GM12865 (cell line): ENCODE measurements at places on chromosomes 16 and 17.

DNA sequence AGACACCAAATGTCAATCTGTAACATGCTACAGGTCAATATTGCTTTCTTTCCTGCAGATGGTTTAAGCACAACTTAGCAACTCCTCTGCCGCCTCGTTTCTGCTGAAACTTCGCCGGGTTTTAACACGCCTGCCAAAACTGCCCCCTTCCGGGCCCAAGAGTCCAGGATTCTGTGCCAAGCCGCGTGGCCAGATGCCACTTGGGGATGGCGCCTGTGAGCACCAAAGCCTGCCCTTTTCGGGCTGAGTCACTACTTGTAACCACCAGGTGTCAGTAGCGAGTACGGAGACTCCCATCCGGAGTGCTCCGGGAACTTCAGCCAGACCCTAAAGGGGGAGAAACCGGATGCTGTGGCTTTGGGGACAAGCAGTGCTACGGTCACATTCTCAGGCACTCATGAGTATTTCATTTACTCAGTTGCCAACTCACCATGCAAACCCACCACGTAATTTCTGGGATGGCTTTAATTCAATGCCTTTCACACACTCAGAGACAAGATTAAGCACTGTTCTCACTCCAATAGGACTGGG is 7.8 kb downstream of the PMP22 start:
- peak; percentile 64 for DNase-seq

- DNase-seq, result no peak
Measured at GRCh38 chr17:79822583-79823124, 16.6 kb downstream of the CBX4 start.

GRCh38 chr16:8998108-8998507 is 34.4 kb upstream of the USP7 start:
- DNase-seq, result no peak

- no peak for DNase-seq
Measured at GRCh38 chr16:90004577-90004976, 14.7 kb downstream of the DBNDD1 start.

- DNase-seq, result no peak
Measured at GRCh38 chr17:57696050-57696449, 49.0 kb downstream of the CCDC182 start.

DNA sequence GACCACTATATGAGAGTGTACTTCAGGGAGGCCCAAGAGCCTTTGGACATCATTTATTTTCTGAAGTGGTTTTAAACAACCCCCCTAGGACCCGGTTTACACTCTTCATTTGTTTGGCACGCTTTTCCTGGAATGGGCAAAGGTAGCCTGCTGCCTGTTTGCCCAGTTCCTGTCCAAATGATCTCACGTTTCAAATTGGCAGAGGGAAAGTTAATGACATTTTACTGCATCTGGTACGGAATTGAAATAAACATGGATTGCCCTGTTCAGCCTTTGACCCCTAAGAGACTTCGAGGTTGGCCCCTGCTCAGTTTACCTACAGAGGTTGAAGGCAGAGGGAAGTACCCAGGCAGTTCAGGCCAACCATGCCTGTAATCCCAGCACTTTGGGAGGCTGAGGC is 5.8 kb upstream of the RPRML start:
- no peak for DNase-seq

GRCh38 chr17:70464995-70465394 is 295.7 kb downstream of the KCNJ2 start:
- DNase-seq, result no peak

DNA sequence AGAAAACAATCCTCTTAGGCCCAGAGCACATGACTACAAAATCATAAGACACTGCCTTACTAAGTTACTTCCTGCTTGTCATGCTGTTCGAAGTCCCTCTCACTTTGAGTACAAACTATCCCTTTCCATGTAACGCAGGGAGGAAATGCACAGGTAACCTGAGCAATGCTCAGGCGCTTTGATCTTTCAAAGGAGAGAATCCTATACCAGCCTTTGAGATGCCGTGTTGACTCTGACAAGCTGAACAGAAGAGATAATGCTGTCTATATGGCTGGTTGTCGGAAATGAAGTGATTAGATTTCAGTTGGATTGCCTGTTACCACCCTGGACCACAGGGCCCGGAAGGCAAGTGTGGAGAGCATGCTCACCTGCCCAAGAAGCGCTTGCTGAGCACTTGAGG is 75.9 kb downstream of the CDH11 start:
- DNase-seq, result no peak
